ENCODE measurements at places on chromosomes 3 and 15.

DNA sequence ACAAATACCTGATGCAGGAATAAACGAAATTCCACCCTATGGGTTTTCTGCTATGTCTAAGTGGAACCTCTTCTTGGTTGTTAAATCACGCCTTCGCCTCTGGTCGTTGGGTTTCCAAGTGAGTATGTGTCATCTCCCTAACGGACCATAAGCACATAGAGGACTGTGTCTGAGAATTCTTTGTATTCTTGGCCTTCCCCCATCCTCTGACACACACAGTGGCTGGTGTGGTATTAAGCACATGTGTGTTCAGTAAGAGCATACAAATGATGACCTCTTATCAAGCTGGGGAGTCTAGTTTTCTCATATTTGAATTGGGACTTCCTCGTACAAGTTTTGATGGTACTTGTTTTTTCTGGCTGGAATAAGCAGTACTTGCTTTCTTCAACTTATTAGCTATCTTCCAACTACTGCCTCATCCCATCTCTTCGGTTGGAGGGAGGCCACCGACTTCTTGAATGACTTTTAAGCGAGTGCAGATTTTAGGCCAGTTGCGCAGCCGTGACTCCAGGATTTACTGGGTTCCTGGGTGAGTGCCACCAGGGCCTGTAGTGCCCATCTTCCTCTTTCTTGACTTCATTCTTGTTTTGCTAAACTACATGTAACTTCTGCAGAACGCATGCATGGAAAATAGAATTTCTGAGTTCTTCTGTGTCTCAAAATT, 240.2 kb downstream of the ADAMTS17 start:
- DNase-seq = no peak

GRCh38 chr3:185828755-185829154, 3.9 kb upstream of the IGF2BP2 start:
- DNase-seq = no peak

GRCh38 chr15:40323953-40324937, 753 bp downstream of the INAFM2 start:
- peak; percentile 31 for DNase-seq

DNA sequence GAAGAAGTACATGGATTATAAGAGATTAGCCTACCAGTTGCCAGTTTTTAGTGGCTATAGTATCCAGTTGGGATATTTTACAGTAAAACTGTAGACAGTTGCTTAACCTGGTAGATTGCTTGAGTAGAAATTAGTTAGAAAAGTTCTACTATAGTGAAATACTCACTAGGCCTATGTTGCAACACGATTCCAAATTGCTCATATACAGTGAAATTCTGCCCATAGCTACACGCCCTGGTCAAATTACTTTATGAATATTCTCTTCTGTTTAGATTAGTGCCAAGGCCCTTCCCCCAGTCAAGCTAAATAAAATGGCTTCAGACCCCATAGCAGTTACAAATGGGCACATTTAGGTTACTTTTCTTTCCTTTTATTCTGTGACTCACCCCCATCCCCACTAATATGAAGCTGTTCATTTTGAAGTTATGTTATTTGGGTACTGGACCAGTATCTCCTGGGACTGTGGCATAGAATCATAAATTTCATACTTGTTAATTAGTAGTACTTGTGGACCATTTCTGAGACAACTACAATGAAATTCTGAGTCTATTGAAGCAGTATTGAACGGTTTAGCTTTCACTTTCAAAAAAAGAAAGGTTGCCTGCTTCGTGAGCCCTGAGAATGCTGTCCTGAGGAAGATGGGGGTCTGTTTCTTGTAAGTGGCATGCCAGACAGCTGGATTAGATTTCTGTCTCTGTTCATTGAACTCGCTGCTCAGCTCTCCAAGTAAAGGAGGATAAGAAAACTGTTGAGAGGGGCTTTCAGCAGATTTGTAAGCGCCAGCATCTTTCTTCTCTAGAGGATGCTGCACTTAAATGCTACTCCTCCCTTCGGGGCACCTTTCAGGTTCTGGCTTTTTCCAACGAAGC, 65.8 kb upstream of the CFAP20DC start:
- no peak for DNase-seq

DNA sequence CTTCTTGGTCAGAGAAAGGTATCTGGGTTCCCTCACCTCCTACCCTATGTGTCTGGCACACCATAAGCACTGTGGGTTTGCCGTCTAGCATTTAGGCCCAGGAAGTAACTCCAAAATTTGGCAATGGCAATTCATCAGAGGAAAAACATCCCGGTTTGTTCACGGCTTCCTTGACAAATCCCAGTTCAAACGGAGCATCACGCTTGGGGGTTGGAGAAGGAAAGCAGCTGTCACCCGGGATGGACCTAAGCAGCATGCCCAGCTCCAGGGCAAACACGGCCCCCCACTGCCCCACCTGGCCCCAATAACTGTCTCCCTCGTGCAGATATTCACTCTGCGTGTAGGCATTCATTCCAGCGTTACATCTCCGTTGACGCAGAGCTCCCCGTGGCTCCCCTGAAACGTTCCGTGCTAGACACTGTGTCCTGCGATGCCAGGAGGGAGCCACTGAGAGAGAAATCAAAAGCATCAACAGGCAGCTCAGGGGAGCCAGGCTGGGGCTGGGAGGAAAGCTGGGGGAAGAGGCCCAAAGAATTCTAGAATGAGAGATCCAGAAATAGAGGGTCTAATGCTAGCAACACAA, 41.4 kb downstream of the NTRK3 start:
- DNase-seq = no peak

DNA sequence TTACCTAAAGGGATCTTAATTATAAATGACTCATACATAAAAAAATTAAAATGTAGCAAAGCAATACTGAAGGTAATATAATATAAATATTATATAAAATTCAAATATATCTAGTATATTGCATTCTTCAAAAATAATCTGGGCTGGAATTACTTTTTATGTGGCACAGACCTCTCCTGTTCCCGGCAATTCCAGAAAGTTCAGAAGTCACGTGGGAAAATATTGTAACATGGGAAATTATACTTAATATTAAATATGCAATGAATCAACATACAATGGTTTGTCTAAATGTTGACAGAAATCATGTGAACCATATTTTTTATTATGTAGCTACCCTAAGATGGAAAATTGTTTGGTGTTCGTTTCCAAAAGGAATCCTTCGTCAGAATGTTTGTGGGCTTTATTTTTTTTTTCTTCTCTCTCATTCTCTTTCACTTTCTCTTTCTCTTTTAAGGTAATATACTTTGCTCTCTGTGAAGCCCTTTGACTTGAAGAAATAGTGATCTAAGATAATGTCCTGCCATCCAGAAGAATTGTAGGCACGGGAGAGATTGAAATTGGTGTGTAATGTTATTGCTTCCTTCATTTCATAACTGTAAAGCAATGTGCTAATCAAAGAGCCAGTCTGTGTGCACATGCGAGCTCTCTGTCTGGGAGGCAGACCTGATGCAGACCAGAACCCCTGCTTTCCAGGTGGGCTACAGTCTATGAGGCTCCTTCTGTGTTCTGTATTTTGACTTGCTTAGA, 559.4 kb downstream of the NR2F2 start:
- peak; percentile 31 for DNase-seq

GRCh38 chr15:60774829-60775463, 296.0 kb upstream of the ICE2 start:
- peak; percentile 9 for DNase-seq

GRCh38 chr15:60254416-60254815, 143.4 kb downstream of the ANXA2 start:
- peak; percentile 8 for DNase-seq

DNA sequence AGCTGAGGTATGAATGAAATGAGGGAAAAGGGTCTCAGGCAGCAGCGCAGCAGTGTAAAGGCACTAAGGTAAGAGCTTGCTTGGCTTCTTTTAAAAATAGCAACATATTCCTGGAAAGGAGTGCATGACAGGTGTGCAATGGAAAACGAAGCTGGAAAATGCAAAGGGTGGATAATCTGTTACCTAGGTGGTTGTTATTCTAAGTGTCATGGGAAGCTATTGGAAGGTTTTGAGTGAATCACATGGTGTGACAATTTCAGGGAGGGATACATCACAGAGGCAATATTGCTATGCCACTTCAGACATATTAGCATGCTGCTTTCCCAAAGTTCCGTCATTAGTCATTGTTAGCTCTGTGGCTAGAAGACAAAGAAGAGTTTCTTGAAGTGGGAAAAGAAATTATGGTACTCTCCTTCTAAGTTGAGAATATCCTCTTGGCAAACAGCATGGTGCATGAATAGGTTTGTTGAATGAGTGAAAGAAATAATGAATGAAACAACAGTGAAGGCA, 28.7 kb upstream of the TMEM45A start:
- peak; percentile 41 for DNase-seq

GRCh38 chr3:138434276-138434874, at the start of gene ESYT3:
TSS of gene ESYT3 (plus strand) at chr3:138434616. CDS start at chr3:138434799, 183 bp downstream.
- peak; percentile 88 for DNase-seq

DNA sequence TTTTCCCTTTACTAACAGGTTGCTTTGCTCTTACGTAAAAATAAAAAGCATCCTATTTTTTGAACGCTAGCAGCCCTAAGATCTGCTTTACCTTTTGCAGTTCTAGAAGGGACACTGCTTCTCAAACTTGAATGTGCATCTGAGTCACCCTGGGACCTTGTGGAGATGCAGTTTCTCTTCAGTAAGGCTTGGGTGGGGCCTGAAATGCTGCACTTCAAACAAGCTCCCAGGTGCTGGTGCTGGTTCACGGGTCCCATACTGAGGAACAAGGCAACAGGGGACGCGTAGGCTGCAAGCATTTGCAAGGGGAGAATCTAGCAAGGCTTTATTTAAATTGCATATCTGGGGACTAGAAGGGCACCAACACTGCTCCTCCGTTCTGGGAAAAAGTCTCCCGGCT, 30.0 kb downstream of the MB21D2 start:
- peak; percentile 71 for DNase-seq

DNA sequence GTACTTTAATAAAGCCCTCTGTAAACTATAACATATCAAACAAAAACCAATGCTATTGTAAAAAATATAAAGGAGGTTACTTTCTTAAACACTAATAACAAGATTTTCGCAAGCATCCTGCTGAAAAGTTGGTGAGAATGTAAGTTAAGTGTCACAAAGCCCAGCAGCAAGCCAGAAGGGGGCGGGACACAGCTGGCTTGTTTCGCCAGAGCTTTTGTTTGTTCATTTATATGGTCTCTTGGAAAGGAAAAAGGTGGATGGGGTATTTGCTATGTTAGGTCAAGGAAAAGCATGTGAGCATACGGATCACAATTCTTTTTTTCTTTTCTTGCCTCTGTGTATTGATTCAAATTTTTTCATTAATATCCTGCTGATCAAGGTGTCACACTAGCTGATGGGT, 59.9 kb downstream of the HACD2 start:
- no peak for DNase-seq

DNA sequence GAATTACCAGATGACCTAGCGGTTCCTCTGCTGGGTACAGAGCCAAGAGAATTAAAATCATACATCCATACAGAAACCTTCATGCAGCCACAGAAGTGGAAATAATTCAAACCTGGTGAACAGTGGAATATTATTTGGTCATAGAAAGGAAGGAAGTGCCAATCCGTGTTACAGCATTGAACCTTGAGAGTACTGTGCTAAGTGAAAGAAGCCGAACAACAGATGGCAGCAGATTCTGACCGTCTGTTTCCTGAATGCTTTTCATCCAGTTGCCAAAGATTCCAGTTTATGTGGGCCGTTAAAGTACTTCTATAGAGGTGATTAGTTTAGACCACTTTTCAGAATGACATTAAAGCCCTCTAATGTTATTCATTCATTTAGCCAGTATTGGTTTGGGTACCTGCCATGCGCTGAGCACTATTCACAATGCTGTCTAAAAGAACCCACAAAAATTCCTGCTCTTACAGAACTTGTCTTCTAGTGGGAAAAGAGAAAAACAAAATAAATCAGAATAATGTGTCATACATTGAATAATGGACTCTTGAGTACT, 45.8 kb upstream of the SENP5 start:
- DNase-seq = no peak

DNA sequence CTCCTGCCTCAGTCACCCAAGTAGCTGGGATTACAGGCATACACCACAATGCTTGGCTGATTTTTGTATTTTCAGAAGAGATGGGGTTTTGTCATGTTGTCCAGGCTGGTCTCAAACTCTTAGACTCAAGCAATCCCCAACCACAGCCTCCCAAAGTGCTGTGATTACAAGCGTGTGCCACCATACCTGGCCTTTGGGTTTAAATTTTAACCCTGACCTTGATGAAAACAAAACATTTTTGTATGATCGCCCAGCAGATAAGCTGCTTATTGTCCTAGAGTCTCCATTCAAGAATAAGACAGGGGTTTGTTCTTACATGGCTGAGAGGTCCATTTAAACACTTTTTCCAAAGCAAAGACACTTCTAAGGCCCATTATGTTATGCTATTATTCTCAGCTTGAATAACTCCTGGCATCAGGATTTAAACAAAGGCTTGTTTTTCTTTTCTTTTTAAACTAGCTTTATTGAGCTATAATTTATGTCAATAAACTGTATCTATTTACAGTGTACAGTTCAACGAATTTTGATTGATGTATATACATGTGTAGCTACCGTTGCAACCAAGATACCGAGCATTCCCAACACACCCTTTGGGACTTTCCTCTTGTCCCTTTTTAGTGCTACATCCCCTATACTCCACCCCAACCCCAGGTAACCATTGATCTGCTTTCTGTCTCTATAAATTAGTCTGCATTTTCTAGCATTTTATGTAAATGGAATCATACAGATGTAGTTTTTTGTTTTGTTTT, 1.4 kb upstream of the MUC13 start:
- DNase-seq = no peak

- no peak for DNase-seq
Observed at GRCh38 chr3:33099109-33099645, 2.2 kb upstream of the GLB1 start.

DNA sequence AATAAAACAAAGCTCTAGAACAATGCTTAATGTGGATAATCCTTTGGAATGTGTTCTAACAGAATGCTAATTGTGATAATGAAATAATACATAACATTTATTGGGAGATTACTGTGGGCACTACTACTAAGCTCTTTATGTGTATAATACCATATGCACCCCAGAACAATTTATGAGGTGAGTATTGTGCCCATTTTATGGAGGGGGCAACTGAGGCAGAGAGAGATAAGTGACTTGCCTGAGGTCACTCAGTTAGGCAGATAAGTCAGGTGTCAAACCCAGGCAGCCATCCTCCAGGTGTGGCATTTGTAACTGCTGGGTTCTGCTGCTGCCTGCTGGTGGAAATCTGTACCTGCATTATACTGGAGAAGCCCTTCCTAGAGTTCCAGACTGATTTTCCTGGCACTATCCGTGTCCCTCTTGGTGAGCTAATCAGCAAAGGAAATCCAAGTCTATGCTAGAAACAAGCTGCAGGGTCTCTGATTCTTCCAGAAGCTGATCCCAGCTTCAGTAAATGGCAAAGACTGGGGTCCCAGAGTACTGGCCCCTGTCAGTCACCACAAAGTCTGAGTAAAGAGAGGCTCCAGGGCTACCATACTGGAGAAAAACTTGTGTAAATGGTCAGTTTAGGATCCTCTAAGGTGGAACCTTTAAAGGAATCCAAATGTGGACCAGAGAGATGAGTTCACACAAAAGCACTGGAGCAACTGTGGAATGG, 22.6 kb upstream of the RBP1 start:
- DNase-seq = peak; percentile 60

GRCh38 chr15:38002883-38003477, 68.5 kb downstream of the TMCO5A start:
- DNase-seq = peak; percentile 80

GRCh38 chr3:22620498-22620897, 582.6 kb upstream of the UBE2E2 start:
- DNase-seq = peak; percentile 32

Data from kidney tubule cell (primary cell).